ENCODE measurements at places on chromosomes 5 and 9.

DNA sequence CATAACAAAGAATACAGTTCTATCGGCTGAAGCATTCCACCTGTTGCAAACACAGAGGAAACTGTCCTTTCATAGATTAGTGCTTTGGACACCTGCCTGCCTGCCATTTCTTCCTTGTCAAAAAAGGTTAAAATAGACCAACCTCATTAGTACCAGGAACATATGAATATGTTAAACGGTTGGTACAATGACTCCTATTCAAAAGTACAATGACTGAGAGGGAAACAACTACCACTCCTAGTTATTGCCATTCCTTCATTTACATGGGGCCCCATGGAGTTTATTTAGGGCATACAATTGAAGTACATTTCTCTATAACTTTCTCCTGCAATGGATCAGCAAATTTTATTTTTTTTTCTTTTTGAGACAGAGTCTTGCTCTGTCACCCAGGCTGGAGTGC is 77.4 kb upstream of the PIP5K1B start:
- DNase-seq = no peak

DNA sequence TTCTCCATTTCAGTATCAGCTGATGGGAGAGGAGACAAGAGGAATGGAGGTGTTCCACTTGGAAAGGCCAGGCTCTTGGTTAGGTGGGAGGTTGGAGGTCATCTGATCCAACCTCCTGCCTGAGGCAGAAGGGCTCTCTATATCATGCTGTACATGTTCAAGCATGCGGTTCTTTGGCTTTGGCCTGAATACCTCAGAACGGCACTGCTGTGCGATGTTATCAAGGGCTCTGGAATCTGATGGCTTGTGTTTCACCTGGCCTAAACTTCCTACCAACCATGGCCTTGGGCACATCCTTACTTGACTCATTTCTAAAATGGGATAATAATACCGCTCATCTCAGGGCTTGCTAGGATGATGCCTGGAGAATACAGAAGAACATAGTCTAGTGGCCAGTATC is 90.1 kb upstream of the FAM169A start:
- no peak for DNase-seq

- no peak for DNase-seq
Measured at GRCh38 chr9:104810421-104811339, 46.8 kb downstream of the NIPSNAP3B start.

DNA sequence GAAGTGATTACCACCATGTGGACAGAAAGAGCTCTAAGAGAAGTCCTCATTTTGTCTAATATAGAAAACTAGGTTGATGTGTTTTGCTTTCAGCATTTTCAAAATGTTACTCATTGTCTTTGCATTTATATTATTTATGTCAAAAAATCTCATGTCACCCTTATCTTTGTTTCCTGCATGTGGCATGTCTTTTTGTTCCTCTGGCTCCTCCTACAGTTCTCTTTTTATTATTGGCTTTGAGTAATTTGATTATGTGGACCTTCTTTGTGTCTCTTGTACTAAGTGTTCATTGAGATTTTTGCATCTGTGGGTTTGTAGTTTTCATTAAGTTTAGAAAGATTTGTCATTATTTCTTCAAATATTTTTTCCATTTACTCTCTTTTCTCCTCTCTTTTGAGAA is 58.8 kb downstream of the GNG10 start:
- DNase-seq = no peak

DNA sequence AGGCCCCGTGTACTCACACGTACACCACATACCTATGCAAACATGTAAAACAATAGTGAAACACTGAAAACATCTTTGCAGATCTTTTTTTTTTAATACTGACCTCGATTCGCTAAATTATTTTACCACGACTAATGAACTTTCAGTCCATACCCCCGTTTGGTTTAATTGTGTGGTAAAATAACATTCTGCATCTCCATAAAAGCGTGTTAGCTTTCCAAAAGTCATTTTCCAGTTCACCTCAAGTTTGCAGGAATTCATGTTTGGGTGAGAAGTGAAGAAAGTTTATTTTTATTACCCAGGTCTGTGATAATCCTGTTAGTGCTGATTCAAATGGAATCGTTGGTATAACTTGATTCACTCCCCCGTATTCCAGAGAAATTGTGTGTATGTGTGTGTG is 652 bp downstream of the ARSK start:
- DNase-seq = no peak

All from stimulated activated CD4-positive, alpha-beta T cell treated with anti-CD3 and anti-CD28 coated beads, Interleukin-12 subunit alpha, Interleukin-12 subunit beta, amount 100 ng/mL, for 4 hours (primary cell).